Amniotic stem cell (primary cell): ENCODE measurements at places on chromosomes 2 and 18.

- peak; percentile 31 for DNase-seq
Observed at GRCh38 chr2:215949991-215950404, 63.4 kb downstream of the MREG start.

DNA sequence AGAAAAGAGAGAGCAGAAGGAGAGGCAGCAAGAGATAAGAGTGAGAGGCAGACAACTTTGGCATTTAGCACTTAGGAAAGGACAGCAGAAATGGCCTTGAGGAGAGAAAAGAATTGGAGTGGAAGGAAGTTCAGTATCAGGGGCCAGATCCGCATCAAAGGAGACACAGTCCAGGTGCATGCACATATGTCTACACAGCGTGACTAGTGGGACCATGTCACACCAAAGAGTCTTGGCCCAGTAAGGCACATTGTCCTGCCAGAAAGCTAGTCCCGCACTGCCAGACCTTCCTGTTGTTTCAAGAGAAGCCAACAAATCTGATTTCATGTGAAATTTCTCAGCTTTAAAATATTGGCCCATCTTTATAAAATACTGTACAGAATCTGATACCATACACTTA is 8.5 kb upstream of the STK39 start:
- no peak for DNase-seq

- DNase-seq = no peak
Observed at GRCh38 chr18:1658908-1659566, 754.4 kb downstream of the ADCYAP1 start.

DNA sequence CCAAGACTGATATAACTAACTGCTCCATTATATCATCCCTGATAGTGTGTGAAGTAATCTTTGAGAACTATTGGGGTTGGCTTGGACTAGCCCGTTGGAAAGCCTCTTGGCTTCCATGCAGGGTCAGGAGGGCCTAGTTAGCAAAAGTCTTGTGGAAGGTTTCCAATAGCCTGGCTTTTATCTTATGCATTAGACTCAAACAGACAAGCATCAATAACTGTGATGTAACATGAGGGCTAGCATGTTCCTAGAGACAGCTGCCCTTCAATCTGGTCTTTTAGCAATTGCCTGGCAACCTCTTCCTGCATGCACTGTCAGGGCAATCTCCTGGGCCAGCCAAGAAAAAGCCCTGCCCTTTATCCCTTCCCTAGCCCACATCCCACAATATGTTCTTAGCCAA is 18.2 kb downstream of the SLC8A1 start:
- no peak for DNase-seq

- DNase-seq = peak; percentile 57
Observed at GRCh38 chr2:165725421-165725820, 68.6 kb downstream of the GALNT3 start.

DNA sequence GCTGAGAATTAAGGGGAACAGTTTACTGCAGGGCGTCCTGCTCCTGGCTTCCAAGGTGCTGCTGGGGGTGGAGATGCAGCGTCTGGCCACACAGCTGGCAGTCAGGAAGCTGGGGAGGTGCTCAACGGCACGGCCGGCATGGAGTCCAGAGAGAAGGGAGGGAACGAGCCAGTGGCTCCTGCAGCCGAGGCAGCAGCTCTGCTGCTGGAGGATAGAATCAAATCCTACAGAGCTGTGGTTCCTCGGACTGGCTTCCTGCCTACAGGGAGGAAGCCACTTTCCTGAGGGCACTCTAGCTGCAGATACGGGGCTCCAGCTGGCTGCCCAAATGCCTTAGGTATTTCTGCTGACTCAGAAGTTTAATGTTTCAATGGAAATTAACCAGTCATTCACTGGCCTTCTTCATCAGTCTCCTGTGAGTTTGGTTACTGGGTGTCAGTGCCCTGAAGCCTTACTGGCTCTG is 266.3 kb downstream of the TWIST2 start:
- no peak for DNase-seq

DNA sequence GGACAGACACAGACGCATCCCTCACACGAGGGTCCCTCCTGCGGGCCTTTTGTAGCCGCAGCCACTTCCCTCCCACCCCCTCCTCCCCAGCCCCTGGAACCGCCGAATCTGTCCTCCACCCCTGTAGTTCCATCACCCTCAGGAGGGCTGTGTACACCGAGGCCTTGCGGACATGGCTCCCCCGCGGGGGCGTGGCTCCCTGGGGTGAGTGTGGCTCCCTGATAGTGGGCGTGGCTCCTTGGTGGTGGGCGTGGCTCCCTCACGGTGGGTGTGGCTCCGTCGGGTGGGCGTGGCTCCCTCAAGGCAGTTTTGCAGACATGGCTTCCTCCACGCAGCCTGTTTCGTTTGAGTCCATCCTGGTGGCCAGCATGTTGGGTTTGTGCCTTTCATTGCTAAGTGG is 420.7 kb upstream of the SALL3 start:
- DNase-seq = no peak

- no peak for DNase-seq
Observed at GRCh38 chr18:48228301-48228715, 180.9 kb downstream of the ZBTB7C start.

GRCh38 chr2:201483342-201483741 is 31.8 kb downstream of the STRADB start:
- DNase-seq = no peak

DNA sequence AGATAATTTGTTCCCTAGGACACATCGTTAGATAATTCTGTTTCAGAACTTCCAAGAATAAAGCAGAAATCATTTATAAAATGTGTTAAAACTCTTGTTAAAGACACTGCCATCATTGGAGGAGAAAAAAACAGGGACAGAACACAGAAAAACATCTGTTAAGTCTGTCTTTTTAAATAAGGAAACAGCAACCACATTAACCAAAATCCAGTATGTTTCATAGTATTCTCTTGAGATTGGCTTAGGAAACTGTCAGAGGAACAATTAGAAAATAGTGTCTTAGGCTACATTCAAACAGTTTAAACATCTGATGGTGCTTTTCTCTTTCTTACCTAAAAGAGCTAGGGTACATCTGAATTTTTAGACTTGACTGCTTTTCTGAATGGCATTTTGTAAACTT is 81.6 kb downstream of the PMS1 start:
- no peak for DNase-seq

- DNase-seq = no peak
Observed at GRCh38 chr2:241582806-241583205, 24.3 kb downstream of the BOK start.

- DNase-seq = no peak
Observed at GRCh38 chr2:71583876-71584275, 130.5 kb downstream of the DYSF start.

GRCh38 chr2:161088658-161089350 is 71.4 kb upstream of the TANK start:
- no peak for DNase-seq

- no peak for DNase-seq
Observed at GRCh38 chr2:235627682-235628081, 133.8 kb downstream of the AGAP1 start.

DNA sequence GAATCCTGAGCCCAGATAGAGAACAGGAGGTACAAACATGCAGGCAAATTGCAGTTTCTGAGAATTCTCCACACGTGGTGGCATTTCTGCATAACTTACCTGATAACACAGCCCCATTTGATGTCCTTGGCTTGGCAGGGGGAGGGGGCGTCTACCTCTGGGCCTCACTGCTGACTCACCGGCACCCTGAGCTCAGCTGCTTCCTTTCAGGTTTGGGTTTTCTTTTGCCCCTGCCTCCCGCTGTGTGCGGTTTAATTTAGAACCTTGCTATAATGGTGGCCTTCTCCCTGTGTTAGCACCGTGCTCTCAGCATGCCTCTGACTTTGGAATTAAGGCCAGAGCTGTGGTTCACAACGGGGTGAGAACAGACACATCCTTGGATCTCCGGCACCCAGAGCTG is 4.4 kb downstream of the CTIF start:
- DNase-seq = no peak

DNA sequence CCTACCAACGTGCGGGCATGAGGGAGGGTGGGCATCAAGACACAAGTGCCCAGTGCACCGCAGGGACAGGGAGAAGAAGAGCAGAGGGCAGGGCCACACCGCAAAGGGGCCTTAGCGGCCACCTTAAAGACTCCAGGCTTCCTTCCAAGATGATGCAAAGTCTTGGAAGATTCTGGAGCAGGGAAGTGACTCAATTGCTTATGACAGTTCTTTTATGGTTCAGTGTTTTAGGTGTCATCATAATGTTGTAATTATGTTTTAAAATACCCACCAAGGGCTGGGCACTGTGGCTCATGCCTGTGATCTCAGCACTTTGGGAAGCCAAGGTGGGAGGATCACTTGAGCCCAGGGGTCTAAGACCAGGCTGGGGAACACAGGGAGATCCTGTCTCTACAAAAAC is 44.5 kb upstream of the SEMA4C start:
- DNase-seq = no peak

DNA sequence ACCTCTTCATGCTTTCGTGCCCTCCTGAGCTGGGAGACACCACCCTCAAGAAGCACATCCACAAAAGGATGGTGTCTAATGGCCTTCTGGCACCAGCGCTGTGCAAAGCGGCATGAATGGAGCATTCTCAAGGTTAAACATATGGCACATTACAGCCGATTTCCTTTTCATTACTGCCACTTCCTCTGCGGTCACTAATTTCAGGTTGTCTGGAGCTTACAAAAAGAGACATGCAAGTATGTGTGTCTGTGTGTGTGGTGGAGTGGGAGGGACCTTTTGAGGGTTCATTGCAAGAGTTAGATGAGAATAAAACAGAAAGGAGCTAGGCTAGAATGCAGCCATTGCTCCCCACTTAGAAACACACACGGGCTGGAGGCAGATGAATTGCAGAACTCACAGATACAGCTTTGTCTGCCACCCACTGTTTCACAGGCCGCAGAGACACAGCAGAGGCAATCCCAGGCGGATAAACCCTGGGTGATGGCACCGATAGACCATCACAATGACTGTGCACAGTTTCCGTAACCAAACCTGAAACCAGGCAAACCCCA is 76.0 kb downstream of the TGIF1 start:
- no peak for DNase-seq

DNA sequence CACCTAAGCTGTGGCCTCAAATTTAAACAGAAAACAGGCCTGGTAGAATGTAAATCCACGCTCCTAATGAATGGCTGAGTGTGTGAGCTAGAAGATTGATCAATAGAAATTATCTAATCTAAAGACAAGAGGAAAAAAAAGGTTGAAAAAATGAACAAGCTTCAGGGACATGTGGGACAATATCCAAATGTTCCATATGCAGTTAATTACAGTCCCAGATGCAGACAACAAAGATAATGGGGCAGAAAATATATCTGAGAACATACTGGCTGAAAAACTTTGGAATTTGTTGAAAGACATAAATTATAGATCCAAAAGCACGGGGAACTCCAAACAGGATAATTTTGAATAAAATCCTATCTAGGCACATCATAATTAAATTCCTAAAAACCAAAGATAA is 186.7 kb upstream of the SIX2 start:
- no peak for DNase-seq

GRCh38 chr2:41750829-41751228 is 297.0 kb upstream of the PKDCC start:
- DNase-seq = no peak

DNA sequence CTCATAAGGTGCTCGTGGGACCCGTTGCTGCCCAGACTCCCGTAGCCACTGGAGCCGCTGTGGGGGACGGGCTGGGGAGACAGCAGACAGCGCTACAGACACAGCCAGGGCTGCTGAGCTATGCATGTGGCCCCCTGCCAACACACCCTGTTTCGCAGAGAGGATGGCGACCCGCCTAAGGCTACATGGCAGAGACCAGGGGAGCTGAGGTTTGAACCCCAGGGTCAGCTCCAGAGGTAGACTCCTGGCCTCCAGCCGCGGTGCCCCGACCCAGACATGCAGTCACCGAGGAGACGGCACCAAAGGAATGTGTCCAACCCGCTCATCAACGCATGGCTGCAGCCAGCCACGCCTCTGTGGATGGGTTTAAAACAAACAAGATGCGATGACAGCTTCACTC is 21.0 kb upstream of the HES6 start:
- no peak for DNase-seq

GRCh38 chr2:217714287-217714751 is 288.5 kb downstream of the TNS1 start:
- DNase-seq = no peak

DNA sequence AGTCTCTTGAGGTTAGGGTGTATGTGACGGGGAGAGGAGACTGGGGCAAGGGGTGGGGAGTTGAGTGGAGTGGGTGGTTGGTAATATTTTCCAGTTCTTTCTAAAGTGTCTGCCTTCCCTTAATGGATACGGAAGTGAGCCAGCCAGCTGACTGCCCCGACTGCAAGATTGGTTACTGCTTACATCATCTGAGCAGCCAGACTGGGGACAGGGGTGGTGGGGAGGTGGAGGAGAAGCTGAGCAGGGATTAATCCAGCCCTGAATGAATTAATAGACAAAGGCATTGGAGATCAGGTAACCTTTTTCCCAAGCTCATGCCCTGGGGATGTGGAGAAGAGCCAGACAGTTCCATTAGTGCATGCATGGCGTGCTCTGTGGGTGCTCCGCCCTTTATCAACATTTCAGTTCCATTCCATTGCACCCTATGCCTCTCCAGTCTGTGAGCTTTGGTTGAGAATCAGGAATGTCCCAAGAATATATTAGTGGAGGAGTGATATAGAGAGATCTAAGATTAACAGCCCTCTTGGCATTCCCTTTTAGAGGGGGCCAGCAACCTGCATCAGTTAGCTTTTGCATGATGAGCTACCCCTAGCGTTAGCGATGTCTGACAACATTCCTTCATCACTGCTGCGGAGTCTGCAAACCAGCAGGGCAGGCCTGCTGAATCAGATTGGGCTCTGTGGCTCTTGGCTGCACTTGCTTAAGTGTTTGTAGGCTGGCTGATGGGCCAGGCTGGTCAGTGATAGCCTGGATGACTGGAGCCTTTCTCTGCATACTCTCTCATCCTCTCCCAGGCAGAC is 67.4 kb downstream of the TNP1 start:
- no peak for DNase-seq

DNA sequence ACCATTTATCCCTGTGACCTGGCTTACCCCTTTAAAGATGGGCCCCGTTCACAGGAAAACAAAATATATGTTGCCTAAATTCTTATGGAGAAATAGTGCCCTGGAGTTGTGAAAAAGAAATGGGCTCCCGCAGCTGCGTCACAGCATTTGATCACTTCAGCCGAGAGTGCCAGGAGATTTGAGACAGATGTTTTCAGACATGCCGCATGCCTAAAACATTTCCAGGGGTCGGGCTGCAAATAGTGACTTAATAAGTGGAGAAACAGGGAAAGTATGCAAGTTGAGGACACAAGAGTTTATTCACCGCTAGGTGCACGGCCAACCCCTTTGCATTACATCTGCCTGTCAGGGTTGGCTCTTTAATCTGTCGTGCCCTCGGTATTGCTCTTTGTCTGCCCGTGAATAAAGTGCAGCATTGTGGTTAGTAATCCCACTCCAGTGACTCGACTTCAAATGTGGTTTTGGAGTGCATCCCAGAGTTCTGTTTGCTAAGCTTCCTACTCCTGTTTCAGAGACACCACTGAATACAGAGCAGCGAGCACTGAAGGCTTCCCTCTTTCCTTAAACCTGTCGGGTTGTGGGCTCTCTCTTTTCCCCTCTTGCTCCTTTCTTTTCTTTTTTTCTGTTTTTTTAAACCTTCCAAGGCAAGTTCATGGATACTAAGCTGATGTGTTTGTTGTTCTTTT is 187.5 kb downstream of the LTBP1 start:
- peak; percentile 88 for DNase-seq
